SK-N-SH (cell line): ENCODE measurements at places on chromosomes 7 and 10. TPM values are rescaled to one million over a fixed set of nuclear protein-coding genes. Genes with fewer than 3 reads are reported as not detected.

Gene RNF133
- 0.03 TPM in 1 of 2 replicates, not detected in the other for polyA plus RNA-seq

Gene CNPY1
- not detected in 2 replicates for polyA plus RNA-seq

Gene ITGA8
- not detected in 2 replicates for polyA plus RNA-seq

DNA sequence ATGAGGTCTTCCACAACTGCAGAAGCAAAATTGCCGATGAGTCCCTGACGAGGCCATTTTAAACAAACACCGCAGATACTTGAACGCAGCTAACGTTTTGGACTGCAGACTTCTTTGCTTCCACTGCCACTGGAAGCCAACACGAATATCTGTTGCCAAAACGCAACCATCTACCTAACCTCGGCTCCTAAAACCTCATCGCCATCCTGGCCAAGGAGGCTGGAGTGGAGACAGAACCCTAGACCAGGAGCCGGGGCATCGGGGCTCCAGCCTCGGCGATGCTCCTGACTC is 493 bp downstream of the WDR91 start:
- no peak for DNase-seq

DNA sequence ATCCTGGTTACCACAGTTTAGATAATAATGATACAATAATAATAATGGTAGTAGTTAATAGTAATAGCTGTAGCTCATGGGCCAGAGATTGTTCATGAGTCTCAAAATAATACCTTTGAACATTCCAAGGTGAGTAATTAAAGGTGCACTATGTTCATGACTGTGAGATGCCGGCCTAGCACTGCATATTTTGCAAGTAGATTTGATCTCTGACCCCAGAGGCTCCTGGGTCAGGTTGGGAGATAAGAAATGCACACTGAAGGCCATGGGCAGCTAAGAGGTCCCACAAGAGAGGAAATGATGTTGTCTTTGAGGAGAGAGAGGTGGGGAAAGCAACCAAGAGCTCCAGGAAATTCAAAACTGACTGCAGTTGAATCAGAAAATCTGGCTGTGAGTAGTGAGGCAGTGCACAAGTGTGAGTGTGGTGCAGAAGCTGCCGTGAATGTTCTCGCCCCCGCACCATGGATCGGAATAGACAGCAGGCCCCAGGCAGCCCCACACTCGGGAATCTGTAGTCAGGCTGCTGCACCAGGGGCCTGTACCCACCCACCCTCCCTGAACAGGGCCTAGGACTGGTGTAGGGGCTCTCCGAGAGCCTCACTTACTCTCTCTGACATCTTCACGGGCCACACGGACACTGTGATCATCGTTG is 11.9 kb downstream of the CPXM2 start:
- DNase-seq = no peak

- no peak for DNase-seq
Measured at GRCh38 chr7:47915616-47915976, 32.7 kb downstream of the PKD1L1 start.

DNA sequence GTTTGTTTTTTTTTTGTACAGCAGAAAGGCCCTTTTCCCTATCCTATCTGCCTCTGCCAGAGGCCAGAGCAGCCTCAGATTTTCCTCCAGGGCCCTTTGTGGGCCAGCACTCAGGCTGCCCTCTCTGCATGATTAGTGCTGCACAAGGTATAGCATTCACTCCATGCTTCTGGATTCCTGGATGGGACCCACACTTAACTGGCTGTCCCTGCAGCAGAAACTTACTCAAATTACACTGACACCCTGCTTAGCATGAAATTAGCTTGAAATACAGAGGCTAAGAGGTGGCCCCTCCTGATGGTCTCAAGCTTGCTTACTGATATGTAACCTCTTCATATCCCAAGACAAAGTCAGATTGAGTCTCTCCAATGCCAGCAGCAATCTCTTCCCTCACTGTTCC is 239.3 kb downstream of the SORCS1 start:
- DNase-seq = no peak
